Activated T-cell treated with anti-CD3 and anti-CD28 coated beads for 48 hours (primary cell): ENCODE measurements at places on chromosomes 4 and X.
A peak's percentile ranks its signal among the peaks of the same experiment; 100 is the strongest.

GRCh38 chr4:762211-763190 lies 56.9 kb downstream of the PCGF3 start:
- DNase-seq, result no peak

- no peak for DNase-seq
Observed at GRCh38 chr4:136056748-136057147, 1475.5 kb downstream of the PCDH18 start.

DNA sequence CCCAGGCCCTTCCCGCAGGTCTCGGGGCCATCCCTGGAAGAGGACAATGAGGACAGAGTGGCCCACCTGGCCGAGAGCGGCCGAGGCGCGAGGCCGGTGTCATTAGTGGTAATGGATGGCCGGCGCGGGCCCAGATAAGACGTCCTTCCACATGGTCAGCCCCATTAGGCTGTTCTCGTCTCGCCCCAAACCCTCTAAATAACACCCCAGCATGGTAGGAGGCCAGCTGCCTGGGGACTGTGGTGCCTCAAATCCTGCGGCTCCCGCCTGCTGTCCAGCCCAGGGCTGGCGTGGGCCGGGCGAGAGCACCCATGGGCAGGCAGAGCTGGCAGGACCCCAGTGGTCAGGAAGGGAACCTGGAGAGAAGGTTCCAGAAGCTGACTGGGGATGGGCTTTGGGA lies 121.7 kb downstream of the FAM53A start:
- DNase-seq, result no peak

DNA sequence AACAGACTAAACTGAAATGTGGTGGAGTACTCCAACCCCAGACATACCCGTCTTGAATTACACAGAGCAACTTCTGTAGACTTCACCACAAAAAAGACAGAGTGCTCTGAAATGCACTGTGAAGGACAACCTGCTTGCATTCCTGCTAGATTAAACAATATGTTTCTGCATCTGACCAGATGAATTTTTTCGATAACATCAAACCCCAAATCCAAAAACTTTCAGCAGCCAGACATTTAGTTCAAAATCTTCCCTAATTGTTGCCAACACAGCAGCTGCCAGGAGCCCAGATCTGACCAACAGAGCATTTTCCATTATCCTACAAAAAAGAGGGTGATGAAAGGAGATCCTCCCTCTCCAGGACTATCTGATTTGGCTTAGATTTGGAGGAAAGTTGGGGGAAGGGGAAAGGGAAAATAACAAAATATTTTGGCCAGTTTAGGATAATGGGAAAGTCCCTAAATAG lies 356.5 kb downstream of the PDGFC start:
- DNase-seq, result no peak

DNA sequence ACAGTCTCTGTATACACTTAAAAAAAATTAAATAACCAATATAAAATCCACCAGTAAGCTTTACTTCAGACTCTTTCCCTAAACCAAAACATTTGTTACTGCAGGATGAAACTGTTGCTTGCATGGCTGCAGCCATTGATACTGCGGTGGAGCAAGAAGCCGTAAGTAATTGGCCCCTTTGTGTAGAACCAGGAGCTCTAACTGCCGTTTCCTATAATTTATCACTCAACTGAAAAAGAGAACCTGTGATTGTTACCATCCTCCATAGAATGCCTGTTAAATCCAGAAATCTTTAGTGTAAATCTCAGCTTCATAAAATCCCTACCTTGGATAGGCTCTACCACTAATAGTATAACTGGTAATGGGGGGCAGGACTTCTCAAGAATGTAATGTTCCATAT lies 62.6 kb downstream of the KIF4A start:
- DNase-seq, result no peak

DNA sequence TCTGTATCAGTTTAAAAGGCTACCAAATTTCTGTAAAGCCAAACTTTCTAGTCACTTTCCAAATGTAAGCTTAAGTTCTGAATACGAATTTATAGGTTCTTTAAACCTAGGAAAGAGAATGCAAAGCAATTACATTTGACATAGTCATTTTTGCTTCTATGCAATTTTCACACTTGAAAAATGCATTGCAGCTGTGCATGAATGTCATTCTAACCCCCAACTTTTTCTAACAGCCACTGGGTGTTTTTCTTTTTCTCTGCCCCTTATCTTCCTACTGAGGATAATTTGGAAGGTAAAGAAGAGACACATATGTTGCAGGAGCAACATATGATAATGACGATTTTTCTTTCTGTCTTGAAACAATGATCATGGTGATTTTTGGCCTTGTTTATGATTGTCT lies 537.5 kb downstream of the SPRY1 start:
- DNase-seq, result no peak

DNA sequence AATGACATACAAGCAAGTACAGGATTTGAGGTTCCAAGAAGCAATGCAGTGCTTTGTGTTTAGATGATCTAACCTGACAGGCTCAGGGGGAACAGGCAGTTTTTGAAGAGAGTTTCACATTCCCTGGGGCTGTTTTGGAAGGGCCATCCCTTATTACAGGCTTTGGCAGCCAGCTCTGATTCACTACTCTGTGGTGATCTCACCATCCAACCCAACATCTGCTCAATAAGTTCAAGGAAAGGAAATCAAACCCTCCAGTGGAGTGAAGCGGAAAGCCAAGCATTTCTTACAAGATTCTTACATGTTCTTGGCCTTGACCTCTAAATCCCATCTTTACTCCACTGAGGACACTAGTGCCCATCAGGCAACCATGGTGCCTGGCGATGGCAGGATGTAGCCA lies 7.5 kb downstream of the IDS start:
- no peak for DNase-seq

GRCh38 chrX:148288451-148288850 lies 212.0 kb upstream of the AFF2 start:
- DNase-seq, result no peak

GRCh38 chrX:73851014-73852009 lies 288.3 kb downstream of the CHIC1 start:
- no peak for DNase-seq

DNA sequence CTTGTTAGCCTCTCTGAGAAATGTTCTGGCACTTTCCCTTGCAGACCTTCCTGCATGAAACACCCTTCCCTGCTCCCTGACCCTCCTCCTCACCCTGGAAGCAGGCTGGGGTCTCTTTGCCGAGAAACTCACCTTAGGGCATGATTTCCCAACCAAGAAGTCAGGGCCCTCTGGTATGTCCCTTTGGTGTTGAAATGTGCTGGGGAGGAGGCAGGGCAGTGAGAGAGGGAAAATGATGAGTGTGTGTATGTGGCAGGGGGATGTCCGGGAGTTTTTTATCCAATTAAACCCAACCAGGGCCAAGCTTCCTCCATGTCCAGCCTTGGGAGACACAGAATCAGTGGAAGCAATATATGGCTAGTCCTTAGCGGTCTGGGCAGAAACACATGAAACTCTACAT lies 5.1 kb downstream of the ELF4 start:
- DNase-seq, result no peak

GRCh38 chrX:1172496-1172895 lies 40.0 kb downstream of the CRLF2 start:
- no peak for DNase-seq

DNA sequence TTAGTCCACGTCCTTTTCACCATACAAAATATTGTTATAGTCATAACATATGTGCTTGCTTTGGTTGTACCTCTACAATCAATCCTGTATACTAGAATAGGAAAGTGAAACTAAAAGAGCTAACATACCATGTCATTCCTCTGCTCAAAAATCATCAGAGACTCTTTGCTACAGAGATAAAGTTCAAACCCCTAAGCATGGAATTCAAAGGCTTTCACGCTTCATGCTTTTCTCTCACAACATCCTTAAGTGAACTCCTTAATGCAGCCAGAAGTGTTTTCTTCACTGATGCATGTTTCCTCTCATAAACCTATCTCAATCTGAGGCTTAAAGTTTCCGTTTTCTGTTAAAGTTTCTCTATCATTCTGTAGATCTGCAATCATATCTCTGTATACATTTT lies 744.6 kb upstream of the IGFBP7 start:
- no peak for DNase-seq

DNA sequence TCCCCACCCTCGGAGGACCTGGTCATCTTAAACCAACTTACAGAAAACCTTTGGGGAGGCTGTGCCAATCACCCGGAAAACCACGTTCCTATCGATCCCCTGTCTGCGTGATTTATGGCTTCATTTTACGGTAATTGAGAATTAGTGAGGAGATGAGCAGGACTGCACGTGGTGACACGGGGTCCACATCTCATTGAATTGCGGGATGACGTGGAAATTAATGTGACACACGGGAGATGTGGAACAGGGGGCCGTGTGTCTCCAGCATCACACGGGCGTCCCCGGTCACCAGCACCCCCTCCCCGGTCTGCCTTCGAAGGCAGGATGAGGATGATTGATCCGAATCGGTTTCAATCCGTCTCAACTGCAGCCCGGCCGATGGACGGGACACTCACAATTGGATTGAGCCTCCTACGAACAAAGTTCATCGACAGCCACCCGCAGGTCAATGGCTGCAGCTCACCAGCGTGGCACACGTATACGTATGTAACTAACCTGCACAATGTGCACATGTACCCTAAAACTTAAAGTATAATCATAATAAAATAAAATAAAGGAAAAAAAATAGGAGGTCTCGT lies 160.3 kb downstream of the SHOX start:
- DNase-seq, result no peak

- DNase-seq, result no peak
Observed at GRCh38 chrX:1449823-1450149, 2.9 kb downstream of the ASMTL start.

DNA sequence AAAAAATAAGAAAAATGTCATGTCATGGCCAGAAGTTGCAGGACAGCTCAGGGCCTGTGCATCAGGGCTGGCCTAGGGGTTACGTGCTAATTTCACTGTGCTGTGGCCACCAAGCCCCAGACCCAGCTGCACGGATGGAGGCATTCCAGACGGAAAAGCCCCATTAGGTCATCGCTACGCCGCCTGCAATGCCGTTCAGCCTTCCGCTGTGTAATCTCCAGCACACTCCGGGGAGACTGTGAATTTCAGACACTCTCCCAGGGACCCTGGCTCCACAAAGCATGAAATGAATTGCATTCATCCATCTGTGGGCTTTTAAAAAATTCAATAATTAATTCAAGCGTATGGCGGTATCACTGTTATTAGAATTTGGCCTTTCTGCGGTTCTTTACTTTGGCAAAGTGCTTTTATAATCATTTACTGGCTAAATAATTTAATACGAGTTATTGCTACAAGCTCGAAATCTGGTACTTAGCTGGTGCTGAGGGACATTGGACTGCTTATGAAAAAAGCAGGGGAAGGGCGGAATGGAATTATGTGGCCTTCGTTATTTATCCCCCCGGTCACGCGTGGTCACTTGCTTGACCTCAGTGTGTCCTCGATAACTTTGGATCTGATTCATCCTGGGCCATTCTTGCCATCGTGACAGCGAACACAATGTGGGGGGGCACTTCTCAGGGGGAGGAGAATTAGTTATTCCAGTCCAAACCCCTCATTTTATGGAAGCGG lies 9.0 kb upstream of the NSG1 start:
- DNase-seq, result no peak

- no peak for DNase-seq
Observed at GRCh38 chr4:100695039-100695654, 177.3 kb upstream of the EMCN start.

- no peak for DNase-seq
Observed at GRCh38 chrX:38038501-38038900, 32.1 kb downstream of the SYTL5 start.

GRCh38 chr4:25096251-25096980 lies 63.8 kb downstream of the SEPSECS start:
- DNase-seq, result no peak

- peak; percentile 45 for DNase-seq
Observed at GRCh38 chr4:5758741-5759140, 47.7 kb downstream of the EVC start.

DNA sequence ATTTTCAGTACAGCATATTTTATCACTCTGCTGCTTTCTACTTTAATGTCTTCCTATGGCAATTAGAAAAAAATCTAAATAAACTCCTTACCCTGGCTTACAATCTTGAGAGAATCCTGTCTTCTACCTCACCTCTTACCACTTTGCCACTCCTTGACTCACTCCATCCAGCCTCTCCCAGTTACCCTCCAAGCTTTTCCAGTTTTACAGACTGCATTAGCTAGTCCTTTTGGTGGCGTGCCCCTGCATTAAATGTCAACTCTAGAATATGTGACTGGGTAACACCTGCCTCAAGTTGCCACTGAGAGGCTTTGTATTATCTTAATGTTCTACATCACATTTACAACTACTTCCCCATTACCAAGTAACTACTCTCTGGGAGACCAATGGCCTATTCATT lies 7.5 kb upstream of the CDKL2 start:
- no peak for DNase-seq

GRCh38 chrX:65195621-65196020 lies 219.4 kb upstream of the ZC4H2 start:
- no peak for DNase-seq

DNA sequence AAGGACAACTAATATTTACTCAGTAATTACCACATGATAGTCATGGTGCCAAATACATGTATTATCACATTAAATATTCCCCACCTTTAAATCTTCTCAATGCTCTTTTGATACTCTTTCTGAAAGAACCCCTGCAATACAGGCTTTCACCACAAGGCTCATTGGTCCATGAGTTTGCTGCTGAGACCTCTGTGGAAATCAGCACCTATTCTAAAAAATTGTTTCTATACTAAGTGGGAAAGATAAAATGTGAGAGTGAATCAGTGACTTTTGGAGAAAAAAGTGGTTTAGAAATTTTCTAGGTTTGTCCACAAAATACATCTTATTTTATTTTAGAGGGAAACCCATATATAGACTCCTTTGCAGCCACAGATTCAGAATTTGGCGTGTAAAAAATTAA lies 257.3 kb downstream of the ZIC3 start:
- no peak for DNase-seq

GRCh38 chr4:2937986-2938385 lies 25.2 kb downstream of the NOP14 start:
- no peak for DNase-seq

DNA sequence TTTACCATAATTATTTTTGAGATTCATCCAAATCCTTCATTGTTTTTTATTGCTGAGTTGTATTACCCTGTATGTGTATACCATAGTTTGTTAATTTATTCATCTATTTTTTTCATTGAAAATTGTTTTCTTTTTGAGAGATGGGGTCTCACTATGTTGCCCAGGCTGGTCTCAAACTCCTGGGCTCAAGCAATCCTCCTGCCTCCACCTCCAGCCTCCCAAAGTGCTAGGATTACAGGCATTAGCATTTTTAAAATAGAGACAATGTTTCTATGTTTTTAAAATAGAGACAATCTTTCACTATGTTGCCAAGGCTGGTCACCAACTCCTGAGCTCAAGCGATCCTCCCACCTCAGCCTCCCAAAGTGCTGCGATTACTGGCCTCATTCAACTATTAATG lies 1.6 kb upstream of the MAGIX start:
- no peak for DNase-seq

- no peak for DNase-seq
Observed at GRCh38 chrX:106178826-106179225, 10.7 kb downstream of the PWWP3B start.
